ENCODE measurements at places on chromosomes 3 and 15.

DNA sequence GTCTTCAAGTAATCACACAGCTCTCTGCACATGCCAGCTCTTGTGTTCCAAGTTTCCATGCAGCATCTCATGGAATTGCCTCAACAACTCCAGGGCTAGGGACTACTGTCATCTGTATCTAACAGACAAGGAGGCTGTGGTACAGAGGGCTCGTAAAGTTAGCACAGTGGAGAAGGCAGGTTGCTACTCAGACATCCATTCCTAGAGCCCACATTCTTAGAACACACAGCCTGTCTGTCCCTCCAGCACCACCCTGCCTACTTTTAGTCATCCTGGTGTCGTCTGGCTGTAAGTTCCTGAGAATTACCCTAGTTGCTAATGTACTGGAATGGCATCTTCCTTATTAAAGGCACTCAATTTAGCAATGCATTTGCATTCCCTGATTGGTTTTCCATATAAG, 862.5 kb downstream of the FHIT start:
- DNase-seq, result no peak

- no peak for DNase-seq
Observed at GRCh38 chr3:128071771-128072453, 19.7 kb downstream of the SEC61A1 start.

DNA sequence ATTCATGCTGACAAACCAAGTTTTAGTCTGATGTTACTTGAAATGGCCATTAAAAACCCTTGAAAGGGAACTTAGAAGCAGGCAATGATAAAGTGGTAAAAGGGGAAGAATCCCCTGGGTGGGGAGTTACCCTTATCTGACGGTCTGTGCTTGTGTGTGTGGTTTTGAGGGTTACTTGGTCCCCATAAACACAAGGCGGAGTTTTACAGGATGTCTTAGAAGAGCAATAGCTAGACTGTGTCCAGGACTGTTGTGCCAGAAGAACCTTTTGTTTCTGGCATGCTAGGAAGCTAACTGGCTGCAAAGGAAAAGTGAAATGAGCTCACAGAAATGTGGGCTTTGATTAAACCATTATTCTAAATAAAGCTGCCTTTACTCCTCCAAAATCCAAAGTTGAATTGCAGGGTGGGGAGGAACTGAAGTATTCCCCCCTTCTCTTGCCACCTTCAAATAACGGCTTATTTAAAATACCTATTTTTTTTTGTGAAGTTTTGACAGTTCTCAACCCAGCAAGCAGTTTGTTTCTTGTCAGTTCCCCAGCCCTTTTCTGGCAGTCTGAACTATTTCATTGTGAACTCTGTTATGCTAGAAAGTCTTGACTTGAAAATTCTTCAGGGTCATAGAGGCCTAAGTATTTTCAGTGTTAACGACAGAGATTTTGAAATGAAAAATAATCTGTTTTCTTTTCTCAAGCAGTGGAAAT, 443.5 kb downstream of the OTOL1 start:
- DNase-seq, result no peak

GRCh38 chr3:194007592-194008337, 128.2 kb upstream of the HES1 start:
- DNase-seq, result no peak

DNA sequence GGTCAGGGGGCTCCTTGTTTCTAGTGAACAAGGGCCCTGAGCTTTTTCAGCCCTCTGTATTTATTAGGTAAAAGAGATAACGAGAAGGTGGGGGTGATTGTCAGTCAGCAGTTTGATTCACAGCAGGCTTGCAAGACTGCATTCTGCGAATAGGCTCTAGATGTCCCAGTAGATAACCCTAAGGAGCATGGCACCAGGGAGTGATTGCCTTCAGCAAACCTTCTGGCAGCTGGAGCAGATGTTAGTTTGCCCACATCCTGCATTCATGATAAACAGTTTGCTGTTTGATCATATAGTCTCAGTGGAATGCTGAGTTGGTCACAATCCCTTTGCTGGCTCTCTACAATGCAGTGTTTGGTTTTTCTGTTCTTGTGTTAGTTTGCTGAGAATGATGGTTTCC, 161.3 kb upstream of the GADL1 start:
- no peak for DNase-seq

DNA sequence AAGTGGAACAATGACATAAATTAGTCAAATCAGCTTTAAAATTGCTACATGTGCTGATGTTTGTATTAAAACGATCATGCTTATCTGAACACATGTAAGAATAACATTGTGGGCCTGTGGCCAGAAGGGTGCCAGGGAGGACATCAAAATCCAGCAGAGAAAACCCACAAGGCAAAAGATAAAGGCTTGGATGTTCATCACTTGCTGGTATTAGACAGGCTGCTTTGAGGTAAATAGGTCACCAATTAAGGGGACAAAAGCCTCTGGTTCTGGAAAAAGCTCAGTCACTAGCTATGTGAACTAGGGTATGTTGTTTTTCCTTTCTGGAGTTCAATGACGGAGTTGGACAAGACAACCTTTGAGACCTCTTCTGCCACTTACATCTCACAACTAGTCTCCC, 74.4 kb upstream of the TMEM108 start:
- no peak for DNase-seq

- DNase-seq, result peak; percentile 82
Observed at GRCh38 chr15:66946578-66947164, 118.7 kb upstream of the SMAD3 start.

GRCh38 chr15:39125226-39125625, 455.7 kb upstream of the THBS1 start:
- peak; percentile 45 for DNase-seq

- DNase-seq, result no peak
Observed at GRCh38 chr15:90020021-90020735, 19.1 kb downstream of the ZNF710 start.

DNA sequence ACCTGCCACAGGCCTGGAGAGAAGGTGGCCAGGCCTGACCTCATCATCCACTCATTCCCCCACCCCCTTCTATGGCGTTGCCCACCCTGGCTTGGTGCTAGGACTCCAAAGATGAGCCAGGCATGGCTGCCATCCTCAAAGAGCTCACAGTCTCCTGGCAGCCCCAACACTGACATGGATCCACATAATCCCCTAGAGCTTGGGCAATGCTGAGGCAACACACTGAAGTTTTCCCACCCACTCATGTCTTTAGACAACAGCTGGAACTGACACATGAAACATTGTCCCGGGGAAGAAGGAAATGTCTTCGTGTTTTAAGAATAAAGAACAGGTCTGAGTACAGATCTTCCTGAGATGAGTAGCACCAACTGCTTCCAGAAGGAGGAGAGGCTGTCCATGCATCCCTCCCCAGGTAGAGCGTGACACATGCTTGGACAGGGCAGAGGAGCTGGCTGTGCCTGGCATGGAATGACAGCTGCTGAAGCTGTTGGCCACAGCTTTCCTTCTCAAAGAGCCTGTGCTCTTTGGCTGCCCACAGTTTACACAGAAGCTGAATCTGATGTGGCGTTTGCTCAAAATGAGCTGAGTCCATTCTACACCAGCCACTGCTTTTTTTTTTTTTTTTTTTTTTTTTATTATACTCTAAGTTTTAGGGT, 70.1 kb downstream of the HOMER2 start:
- no peak for DNase-seq

GRCh38 chr15:75029378-75030022, 6.1 kb downstream of the PPCDC start:
- peak; percentile 92 for DNase-seq

DNA sequence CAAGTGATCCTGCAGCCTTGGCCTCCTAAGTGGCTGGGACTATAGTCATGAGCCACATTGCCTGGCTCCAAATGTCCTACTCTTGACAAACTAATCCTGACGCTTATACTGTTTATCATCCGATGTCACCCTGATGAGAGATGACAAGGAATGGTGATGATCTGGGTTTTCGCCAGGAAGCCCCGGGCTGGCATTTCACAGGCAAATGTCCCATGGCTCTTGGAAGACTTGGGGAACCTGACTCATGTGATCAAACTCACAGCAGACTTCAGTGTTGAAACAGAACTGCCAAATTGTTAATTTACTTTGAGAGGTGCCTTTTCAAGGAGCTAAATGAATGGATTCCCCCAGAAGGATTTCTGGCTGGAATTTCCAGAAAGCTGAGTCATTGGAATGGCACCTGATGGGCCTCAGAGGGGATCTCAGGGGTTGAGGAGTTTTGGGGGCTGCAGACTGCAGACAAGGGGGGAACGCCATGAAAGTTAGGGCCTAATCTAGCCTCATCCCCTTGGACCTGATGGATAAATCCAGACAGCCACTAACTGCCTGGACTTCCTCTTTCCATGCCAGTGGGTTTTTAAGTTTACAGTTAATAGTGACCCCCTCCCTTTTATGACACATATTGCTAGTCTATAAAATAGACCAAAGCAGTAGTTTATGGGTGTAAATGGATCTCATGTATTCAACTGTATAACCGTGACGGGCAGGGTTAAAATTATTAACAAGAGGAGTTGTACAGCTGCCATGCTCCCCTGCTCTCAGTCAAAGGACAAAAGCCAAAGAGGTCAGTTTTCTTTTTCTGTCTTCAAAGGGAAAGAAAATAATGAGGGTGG, 146.6 kb downstream of the CHSY1 start:
- no peak for DNase-seq

GRCh38 chr3:155984791-155985417, 114.5 kb downstream of the GMPS start:
- no peak for DNase-seq

GRCh38 chr3:85842081-85842480, 883.3 kb downstream of the CADM2 start:
- no peak for DNase-seq

DNA sequence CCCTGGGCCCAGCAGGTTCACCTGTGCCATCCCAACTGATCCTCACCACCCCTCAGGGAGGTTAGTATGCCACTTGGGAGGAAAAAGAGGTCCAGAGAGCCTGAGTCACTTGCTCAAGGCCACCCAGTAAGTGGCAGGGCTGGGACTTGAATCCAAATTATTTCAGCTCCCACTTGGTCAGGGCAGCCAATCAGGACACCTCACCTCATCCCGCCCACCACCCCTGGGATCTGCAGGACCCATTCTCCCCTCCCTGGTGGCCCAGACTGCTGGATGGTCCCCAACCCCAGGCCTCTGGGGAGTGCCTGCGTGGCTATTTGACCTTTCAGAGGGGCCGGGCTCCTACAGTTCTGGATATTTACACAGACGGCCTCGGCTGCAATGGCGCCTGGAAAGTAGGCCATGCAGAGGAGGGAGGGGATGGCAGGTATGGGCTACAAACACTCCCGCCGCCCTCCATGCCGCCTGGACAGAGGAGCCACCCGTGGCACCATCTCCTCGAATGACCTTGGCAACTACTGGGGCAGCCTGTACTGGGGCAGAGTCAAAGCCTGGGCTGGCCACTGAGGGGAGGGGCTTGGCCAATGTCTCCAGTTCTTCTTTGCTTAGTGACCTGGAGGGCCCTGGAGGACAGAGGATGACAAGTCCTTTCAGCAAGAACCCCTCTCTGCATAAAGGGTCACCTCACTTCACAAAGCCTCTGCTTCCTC, 153.6 kb upstream of the LINGO1 start:
- DNase-seq, result no peak

- DNase-seq, result peak; percentile 59
Observed at GRCh38 chr15:74653426-74654102, 37.9 kb downstream of the CLK3 start.

DNA sequence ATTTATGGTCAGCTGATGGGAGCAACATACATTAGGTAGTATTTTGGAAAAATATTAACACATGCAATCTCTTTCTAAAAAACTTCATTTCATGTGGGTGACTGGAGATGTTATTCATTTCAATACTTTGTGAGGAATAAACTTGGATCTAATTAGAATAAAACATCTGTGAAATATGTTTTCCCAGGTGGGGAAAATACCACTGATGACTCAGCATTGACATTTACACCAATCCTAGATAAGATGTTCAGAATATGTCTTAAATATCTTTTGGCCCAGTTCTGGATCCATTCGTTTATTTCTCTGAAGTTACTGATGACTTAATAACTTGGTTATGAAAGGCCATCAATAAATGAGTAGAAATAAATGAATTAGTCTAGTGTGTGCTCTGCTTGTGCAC, 247.6 kb downstream of the CHST2 start:
- no peak for DNase-seq

GRCh38 chr3:197970588-197970987, 10.6 kb downstream of the LMLN start:
- DNase-seq, result no peak

GRCh38 chr3:43852066-43852465, 161.3 kb downstream of the ABHD5 start:
- DNase-seq, result no peak

DNA sequence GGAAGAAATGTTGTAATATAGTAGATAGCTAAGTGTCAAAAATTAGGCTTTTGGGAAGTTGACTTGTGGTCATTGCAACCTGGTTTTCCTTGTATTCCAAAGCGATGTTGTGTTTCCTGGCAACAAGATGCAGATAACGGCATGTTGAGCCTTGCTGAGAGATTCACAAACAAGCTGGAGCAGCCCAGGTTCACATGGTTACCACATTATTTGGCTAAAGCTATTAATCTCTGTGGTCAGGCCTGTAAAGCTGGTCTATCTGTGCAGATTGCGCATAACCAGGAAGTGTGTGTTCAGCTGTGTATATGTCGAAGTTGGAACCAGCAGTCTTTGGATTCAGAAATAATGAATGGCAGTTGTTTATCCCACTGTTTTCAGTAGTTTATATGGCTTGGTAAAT, 6.6 kb downstream of the TIPARP start:
- peak; percentile 77 for DNase-seq

GRCh38 chr3:159821736-159822135, 166.9 kb upstream of the IL12A start:
- DNase-seq, result no peak

GRCh38 chr3:53159156-53160060, 1.6 kb upstream of the PRKCD start:
- DNase-seq, result no peak

GRCh38 chr3:156762631-156763185, 63.4 kb upstream of the LEKR1 start:
- DNase-seq, result no peak

DNA sequence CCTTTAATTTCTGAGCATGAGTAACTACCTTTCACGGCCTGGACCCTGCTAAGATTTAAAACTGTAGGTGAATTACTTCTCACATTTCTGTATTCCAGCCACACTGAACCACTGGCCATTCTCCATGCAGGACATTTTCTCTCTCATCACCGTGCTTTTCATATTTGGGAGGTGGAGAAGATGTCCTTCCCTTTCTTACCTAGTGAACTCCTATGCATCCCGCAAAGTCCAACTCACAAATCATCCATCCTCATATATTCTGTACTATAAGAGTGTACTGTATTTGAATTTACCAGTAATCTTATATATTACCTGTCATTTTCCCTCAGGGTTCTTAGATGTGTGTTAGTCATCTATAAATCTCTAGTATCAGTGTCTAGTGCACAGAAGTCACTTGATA, 139.9 kb downstream of the ALDH1A2 start:
- DNase-seq, result no peak

GRCh38 chr3:187445356-187445755, 77.2 kb downstream of the RTP4 start:
- DNase-seq, result no peak

GRCh38 chr3:170697908-170698307, 112.0 kb upstream of the SLC7A14 start:
- DNase-seq, result no peak

DNA sequence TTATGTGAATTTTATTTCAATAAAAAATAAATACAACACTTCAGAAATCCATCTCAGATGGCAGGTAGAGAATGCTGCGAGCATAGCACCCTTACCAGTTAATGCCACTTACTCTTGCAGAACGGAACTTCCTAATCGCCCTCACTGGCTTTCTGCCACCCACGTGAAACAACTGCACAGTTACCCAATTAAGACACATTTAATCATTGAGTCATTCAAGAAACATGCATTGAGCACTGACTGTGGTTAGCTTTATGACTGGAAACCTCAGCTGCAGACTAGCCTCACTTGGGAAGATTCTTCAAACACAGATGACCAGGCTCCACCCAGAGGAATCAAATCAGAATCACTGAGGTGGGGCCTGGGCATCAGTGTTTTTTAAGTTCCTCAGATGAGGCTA, 5.6 kb upstream of the MFGE8 start:
- DNase-seq, result peak; percentile 90

All from RWPE1 (cell line).